ENCODE measurements at places on chromosomes 12 and 14. TPM values are rescaled to one million over a fixed set of nuclear protein-coding genes. Genes with fewer than 3 reads are reported as not detected.

PMCH gene
- total RNA-seq, result not detected

LDHB gene
- 636 TPM for total RNA-seq

RNASE1 gene
- total RNA-seq, result not detected

- H3K4me1 ChIP-seq, result peaks cover 33% of the 10 kb centered on the region
- DNase-seq, result no peak
- H3K27ac ChIP-seq, result no peak overlapping the region
- peaks cover 9% of the 10 kb centered on the region for H3K36me3 ChIP-seq
- H3K27me3 ChIP-seq, result no peaks in the 10 kb centered on the region
Measured at GRCh38 chr12:6946033-6946919, 2.5 kb downstream of the C12orf57 start.

DNA sequence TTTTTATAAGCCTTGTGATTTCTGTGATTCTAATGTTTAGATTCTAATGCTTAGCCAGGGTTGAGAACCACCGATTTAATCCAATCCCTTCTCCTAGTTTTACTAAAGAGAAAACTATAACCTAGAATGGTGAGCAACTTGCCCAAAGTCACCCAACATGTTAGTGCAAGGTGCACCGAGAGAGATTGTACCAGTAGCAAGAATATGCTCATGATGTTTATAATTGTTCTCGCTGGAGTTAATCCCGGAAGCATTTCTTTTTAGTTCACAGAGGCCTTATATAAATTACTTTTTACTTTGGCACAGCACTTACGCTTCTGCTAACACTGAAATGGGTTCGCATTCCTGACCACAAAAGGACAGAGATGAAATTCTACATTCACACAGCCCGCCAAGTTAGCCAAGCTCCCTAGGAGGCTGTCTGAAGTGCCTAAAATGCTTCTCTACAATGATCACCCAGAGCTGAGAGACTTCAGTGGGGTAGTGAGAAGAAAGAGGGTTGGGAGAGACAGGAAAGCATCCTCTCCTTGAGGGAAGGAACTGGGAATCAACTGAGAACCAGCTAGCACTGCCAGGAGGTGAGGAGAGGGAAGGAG is 579 bp upstream of the BLOC1S1 start:
- H3K27me3 ChIP-seq, result peaks cover 13% of the 10 kb centered on the region
- peak overlapping the region; percentile 95 for H3K27ac ChIP-seq
- no peak for DNase-seq
- no peaks in the 10 kb centered on the region for H3K36me3 ChIP-seq

Measured in osteocyte (in vitro differentiated cells).